ENCODE measurements at places on chromosomes 13 and 19.

DNA sequence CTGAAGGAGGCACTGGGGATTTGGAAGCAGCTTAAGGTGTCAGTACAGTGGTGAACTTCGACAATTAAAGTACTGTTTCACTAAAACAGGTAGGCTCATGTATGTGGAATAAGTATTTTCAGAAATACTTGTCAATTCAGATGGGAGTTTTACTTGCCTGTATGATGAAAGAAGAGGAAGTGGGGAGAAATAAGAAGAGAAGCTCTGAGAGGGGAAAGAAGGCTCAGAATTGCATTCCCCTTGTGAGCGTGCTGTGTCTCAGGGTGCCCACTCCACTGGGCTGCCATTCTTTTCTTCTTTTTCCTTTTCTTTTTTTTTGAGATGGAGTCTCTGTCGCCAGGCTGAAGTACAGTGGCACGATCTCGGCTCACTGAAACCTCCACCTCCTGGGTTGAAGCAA is 38.6 kb upstream of the RNF17 start:
- no peak for DNase-seq

GRCh38 chr13:41675306-41675705 is 218.0 kb downstream of the RGCC start:
- peak; percentile 31 for DNase-seq

DNA sequence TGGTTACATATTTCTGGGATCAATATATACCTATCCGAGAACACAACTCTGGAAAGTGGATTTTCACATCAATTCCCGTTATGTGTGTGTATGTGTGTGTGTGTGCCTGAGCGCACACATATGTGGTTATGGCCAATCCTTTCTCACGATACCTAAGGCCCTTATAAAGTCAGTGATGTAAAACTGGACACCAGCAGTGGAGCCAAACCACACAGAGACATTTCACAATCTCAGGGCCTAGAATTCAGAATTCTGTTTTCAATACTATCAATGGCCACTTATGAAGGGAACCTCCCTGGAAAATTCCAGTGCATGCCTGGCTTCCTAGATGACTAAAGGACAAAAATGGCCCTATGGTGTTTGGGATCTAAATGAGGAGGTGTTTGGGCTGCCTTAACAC is 187.3 kb upstream of the UBL3 start:
- DNase-seq = no peak

GRCh38 chr13:41700790-41701310 is 243.5 kb downstream of the RGCC start:
- DNase-seq = no peak

DNA sequence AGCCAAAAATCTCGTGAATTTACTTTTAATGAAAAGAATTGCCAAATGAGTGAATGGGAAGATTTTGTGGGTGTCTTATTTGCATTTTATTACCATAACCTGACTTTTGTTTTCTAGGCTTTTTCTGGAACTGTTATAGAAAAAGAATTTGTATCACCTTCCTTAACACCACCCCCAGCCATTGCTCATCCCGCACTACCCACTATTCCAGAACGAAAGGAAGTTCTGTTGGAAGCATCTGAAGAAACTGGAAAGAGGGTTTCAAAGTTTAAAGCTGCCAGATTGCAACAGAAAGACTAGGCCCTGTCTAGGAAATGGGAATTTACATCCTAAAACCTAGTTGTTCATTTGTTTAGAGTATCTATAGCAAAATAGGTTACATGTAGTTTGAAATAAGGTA is 72.7 kb downstream of the URI1 start:
- DNase-seq = no peak

- no peak for DNase-seq
Observed at GRCh38 chr19:46349311-46349993, 2.6 kb downstream of the PPP5C start.

DNA sequence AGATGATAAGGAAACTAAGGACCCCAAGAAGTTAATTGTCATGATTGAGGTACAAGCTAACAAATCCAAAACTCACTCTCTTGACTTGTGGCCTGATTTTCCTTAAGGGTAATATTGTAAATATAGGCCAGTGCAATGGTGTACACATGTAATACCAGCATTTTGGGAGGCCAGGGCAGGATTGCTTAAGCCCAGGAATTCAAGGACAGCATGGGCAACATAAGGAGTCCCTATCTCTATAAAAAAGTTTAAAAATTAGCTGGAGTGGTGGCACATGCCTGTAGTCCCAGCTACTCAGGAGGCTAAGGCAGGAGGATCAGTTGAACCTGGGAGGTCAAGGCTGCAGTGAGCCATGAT is 28.7 kb upstream of the GARRE1 start:
- DNase-seq = no peak

DNA sequence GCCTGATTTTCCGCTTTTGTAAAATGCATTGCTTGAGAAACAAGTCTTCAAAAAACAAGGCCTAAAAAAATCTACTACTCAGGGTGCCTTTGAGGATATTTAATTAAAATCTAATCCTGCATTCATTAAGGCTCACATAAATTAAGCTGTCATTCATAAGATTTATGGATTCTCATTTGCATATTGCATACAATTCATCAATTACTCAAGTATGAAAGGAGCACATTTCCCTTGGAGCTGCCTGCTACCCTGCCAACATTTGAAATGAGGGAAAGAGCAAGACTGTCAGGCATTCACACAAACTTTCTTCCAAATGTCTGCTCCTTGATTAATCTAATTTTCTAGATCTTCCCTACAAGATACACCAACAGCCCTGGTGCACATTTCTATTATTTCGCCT is 140.0 kb downstream of the DACH1 start:
- no peak for DNase-seq

DNA sequence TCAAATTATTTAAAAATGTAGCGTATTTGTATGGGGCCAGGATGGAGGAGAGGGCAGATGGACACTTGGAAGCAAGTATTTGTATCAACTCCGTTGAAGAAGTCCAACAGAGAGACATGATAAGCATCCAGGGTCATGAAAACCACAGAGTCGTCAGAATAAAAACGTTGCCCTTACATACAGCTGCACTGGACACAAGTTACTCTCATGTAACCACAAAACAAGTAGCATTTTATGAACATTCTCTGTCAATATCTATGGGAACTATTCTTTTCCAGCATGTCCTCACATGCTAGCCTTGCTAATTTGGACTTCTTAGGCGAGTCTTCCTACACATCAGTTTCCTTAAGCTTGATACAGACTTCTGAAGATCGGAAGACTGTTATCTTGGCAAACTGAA is 35.0 kb downstream of the EFNB2 start:
- no peak for DNase-seq

- no peak for DNase-seq
Observed at GRCh38 chr13:41961466-41961760, 504 bp upstream of the VWA8 start.

DNA sequence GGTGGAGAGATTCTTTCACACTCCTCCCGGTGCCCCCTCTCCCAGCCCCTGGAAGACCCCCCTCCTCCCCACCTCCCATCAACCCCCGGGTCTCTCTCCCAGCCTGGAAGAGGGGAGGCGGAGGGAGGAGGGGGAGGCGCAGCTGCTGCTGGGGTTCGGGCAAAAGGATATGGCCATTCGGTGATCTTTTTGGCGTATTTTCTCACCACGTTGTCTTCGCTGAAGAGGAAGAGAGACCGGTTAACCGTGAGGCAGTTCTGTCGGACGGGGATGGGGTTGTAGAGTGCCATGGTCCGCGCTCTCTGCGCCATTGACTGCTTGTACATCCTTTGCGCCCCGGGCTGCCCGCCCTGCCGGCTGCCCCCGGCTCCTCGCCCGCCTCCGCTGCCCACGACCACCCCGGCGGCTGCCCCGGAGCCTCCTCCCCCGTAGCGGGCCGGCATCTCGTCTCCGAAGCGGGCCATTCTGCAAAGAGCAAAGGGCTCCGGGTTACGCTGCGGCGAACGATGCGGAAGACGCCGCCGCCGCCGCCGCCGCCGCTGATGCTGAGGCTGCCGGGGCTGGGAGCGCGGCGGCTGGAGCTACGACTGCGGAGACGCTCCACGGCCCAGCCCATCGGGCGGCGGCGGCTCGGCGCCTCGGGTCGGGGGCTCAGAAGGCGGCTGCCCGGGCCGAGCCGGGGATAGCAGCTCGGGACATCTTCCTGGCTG is 363 bp downstream of the CACNA1A start:
- peak; percentile 26 for DNase-seq

DNA sequence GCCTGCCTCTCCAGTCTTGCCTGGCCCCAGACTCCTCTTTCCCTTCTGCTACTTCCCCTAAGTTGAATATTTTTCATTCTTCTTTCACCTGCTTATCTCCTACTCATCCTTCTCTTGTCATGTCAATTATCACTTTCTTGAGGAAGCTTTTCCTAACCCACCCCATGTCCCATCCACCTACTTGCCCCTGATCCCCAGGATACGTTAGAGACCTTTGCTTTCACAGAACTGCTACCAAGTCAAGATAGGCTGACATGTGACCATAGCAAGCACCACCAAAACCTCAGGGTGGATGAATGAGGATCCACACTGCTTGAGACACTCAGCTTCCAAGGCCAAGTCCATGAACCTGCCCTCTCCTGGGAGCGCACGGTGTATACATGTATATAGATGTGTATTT is 131.5 kb downstream of the DNAJC15 start:
- DNase-seq = no peak

GRCh38 chr19:2755448-2755705 is 15.6 kb upstream of the SLC39A3 start:
- DNase-seq = no peak

- peak; percentile 87 for DNase-seq
Observed at GRCh38 chr13:109348519-109349258, 437.7 kb downstream of the IRS2 start.

DNA sequence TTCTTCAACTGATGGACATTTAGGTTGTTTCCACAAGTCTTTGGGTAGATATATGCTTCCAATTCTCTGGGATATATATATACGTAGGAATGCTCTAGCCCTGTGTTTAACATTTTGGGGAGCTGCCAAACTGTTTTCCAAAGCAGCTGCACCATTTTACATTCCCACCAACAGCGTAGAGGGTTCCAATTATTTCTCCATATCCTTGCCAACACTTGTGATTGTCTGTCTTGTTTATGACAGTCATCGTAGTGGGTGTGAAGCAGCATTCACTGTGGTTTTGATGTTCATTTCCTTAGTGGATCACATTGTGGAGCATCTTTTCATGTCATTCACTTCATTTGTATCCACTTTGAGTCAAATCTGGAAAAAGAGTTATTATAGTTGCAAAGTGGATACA is 4.7 kb upstream of the CBLC start:
- no peak for DNase-seq

GRCh38 chr19:46614114-46614722 is 10.7 kb downstream of the PTGIR start:
- DNase-seq = peak; percentile 79

GRCh38 chr13:57630661-57631595 is 616 bp upstream of the PCDH17 start:
- peak; percentile 0 for DNase-seq

DNA sequence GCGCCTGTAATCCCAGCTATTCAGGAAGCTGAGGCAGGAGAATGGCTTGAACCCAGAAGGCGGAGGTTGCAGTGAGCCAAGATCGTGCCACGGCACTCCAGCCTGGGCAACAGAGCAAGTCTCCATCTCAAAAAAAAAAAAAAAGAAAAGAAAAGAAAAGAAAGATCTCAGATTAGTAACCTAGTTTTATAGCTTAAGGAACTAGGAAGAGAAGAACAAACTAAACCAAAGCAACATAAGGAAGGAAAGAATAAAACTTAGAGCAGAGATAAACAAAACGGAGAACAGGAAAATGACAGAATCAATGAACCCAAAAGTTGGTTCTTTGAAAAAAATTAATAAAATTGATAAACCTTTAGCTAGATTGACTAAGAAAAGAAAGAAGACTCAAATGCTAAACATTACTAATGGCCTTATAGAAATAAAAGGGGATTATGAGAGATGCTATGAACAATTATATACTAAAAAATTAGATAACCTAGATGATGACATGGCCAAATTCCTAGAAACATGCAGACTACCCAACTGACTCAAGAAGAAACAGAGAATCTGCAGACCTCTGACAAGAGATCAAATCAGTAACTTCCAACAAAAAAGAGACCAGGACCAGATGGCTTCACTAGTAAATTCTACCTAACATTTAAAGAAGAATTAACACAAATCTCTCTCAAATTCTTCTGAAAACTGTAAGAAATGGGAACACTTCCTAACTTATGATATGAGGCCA is 68.2 kb downstream of the CDADC1 start:
- no peak for DNase-seq

DNA sequence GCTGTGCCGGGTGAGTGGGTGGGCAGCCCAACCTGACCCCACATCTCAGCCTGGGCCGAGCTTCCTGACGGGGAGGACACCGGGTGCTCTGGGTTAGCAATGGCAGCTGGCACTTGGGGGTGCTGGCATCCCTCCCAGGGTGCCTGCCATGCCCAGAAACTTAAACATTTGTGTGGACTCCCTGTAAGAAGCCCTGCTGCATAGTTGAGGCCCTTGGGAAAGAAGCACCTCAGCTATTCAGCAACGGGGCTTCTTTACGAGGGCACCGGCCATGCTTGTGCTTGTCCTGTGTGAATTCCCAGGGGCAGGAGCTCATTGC is 33.8 kb upstream of the MEDAG start:
- no peak for DNase-seq

- DNase-seq = no peak
Observed at GRCh38 chr13:55602784-55603183, 1537.9 kb upstream of the PRR20A start.

GRCh38 chr13:111411151-111411858 is 90.9 kb downstream of the TEX29 start:
- no peak for DNase-seq

- peak; percentile 83 for DNase-seq
Observed at GRCh38 chr13:99150575-99151361, 49.9 kb upstream of the UBAC2 start.

GRCh38 chr19:30556230-30556711 is 184.1 kb downstream of the ZNF536 start:
- no peak for DNase-seq

DNA sequence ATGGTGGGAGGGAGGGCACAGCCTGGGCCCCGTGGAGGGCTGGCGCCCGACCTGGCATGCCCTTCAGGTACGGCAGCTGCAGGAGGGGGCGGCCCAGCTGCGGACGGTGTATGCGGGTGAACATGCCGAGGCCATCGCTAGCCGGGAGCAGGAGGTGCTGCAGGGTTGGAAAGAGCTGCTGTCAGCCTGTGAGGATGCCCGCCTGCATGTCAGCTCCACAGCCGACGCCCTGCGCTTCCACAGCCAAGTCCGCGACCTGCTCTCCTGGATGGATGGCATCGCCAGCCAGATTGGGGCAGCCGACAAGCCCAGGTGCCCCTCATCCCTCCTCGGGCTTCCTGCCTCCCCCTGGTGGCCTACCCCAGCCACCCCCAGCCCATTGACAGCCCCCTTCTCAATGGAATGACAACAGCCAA is 16.6 kb upstream of the SHKBP1 start:
- no peak for DNase-seq

GRCh38 chr19:2139385-2140137 is 11.8 kb downstream of the AP3D1 start:
- no peak for DNase-seq

GRCh38 chr19:5250127-5250659 is 90.4 kb downstream of the PTPRS start:
- DNase-seq = no peak

Measured in ELR (cell line).